ENCODE measurements at places on chromosomes 16 and 17.

- DNase-seq = no peak
These were observed 24.0 kb downstream of the CDC27 start for GRCh38 chr17:47165137-47165536.

DNA sequence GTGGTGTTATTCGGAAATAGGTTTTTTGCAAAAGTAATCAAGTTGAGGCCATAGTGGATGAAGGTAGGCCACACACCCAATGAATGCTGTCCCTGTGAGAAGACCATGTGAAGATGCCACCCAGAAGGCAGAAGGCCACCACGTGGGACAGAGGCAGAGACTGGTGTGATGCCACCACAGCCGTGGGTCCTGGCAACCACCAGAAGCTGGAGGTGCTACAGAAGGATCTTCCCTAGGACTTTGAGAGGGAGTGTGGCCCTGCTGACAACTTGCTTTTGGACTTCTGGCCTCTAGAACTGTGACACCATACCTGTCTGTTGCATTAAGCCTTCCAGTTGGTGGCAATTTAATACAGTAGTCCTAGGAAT is 49.3 kb downstream of the RMI2 start:
- no peak for DNase-seq

GRCh38 chr16:354971-355461 is 2.5 kb upstream of the AXIN1 start:
- DNase-seq = peak; percentile 35

DNA sequence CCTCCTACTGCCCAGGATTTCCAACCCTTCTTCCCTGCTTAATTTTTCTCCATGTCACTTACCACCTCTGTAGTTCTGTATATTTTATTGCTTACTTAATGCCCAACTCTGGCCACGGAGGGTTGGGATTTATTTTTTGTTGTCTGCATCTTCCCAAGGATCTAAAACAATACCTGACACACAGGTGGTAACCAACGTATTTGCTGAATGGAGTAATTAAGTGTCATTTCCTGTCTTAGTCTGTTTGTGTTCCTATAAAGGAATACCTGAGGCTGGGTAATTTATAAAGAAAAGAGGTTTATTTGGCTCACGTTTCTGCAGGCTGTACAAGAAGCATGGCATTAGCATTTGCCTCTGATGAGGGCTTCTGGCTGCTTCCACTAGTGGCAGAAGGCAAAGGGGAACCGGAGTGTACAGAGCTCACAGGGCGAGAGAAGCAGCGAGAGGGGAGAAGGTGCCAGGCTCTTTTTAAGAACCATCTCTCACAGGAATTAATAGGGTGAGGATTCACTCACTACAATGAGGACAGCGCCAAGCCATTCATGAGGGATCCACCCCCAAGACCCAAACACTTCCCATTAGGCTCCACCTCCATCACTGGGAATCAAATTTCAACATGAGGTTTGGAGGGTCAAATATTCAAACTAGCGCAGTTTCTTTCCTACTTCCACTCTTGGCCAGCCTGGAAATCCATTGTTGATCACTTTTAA is 44.8 kb downstream of the ERN1 start:
- DNase-seq = no peak

DNA sequence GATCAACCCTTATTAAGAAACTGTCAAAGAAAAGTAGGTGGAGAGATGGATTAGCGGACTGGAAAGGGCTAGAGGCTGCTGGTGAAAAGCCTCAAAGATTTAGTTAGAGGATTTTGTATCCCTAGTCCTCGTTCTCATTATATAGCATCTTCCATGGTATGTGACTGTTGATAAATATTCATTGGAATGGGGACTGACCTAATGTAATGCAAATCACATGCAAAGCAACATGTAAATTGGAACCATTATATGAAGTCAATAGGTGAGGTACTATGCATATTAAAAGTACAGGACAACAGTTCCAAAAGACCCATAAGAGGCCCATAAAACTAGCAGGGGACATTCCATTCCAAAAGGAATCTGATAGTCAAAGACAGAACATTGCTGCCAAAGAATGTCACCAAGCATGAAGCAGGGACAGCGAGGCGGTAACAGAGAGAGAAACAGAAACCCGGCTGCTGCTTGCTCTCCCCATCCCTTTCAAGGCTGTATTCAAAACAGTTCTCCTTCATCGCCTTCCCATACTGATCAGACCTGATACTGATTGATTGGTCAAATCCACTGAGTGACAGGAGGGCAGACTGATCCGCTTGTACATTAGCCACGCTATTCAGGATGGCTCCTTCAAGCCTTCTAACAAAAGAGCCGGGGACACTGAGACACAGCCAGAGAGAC is 44.5 kb downstream of the SOX9 start:
- no peak for DNase-seq

Measured in stimulated activated CD8-positive, alpha-beta memory T cell treated with anti-CD3 and anti-CD28 coated beads, Interleukin-12 subunit alpha, Interleukin-12 subunit beta, amount 100 ng/mL, for 1 hour (primary cell).